ENCODE measurements at places on chromosomes 7 and 10.

- peak; percentile 38 for DNase-seq
Observed at GRCh38 chr10:125928928-125929585, 32.7 kb downstream of the FANK1 start.

- no peak for DNase-seq
Observed at GRCh38 chr10:74643596-74643975, 182.8 kb upstream of the KAT6B start.

DNA sequence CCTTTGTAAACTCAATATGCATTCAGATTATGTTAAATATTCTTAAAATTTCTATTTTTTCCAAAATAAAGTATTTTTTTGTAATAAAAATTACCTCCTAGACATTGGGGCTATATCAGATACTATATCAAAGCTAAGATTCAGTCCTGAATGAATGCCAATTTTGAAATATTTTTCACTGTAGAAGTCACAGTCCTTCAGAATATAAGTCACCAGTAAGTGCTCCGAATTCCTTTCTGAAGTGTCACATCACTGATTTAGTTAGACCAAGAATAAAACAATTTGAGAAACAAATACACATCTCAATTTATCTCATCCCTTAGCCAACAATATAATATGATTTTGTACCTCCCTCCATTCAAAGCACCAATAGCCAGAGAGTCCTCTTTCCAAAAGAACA, 33.9 kb upstream of the GSAP start:
- DNase-seq = no peak

DNA sequence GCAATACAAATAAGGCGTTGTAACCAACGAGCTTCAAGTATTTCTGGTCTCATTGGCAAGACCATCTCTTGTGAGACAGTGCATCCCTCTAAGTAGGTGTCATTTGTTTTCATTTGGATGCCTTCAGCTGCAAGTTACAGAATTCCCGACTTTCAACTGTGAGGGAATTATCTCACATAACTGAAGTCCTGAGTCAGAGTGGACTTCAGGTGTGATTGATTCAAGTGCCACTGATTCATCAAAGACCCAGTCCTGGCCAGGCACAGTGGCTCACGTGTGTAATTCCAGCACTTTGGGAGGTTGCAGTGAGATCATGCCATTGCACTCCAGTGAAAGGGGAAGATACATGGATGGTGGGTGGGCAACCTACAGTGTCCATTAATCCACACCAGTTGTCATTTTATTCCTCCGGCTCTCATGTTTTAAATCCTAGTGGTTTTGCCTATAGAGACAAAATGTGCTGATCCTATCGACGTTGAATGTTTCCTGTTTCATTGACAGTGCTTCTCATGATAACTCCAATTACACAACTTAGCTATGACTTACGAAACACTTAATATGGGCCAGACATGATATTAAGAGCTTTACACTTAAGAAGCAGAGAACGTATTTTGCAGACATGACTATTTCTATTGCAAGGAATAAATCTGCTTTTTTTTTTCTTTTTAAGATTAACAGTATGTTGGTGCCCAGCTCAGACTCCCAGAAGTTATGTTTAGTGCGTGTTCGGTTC, 268.0 kb downstream of the FRMD4A start:
- no peak for DNase-seq

DNA sequence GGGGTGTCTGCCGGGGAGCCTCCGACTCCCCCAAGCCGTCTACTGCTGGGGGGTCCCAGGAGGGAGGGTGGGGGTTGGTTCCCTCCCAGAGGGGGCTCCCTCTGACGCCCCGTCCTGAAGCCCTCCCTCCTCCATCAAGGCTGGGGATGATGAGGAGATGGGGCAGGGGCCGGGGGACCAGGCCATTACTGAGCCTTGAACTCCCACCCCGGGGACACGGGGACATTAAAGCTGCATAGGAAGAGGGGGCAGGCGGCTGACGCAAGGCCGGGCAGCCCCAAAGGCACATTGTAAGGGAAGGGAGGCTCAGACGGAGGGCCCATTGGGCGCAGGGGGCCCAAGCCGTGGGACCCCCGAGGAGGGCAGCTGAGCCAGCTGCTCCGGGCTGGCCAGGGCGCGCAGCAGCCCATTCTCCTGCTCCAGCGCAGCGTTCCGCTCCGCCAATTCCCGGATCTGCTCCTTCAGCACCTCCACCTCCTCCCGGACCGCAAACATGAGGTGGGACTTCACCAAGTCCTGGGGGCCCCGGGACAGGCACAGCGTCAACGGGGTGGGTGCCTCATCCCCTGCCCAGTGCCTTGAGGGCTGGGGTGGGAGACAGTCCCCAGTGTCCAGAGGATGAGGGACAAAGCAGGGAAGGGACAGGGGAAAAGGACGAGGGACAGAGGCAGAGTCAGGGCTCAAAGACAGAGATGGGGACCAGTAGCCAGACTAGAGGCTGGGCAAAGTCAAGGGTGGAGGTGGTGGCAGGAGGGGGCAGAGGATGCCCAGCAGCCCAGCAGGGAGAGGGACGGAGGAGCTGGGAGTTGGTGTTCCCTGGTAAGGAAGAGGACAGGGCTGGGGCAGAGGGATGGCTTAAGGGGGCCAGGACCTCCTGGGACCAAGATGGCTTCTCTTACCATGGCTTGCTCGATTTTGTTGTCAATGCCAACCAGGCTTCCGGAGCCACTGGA, 2.9 kb upstream of the SPACDR start:
- no peak for DNase-seq

- DNase-seq = no peak
Observed at GRCh38 chr7:43195256-43195655, 82.8 kb downstream of the HECW1 start.

GRCh38 chr10:128382225-128382624, 256.0 kb upstream of the MKI67 start:
- no peak for DNase-seq

DNA sequence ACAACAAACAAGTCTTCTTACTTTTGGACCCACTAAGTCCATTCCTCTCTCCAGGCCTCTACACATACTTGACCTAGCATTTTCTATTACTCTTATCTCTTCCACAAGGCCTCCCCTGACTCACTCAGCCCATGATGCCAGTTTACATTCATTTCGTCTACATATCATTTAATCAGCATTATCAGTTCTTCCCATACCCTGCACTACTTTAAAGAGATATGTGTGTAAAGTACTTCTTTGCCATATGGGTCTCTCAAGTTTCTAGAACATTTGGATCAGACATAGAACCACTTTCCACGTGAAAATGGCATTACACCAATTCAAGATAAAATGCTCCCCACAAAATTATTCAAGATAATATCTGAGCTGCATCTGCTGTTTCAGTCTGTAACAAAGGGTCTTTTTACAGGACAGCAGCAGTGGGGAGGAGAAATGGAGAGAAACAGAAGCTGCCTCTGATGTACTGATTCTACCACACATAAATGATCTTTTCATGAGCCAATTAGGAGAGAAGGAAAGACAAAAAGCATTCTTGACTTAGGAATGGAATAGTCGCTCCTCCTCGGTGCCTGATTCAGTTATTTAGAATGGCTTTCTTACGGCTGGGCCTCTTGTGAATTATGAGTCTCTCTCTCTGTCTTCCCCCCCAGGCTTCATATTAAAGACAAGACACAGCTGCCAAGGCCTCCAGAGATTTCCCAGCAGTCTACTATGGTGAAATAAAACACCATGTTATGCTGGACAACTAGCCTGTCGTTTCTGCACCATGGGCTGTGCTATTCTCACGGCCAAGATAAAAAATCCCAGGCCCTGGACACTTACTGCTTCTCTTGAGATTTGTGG, 46.9 kb upstream of the SEPTIN7 start:
- DNase-seq = no peak

GRCh38 chr10:116268976-116269375, 4.0 kb downstream of the GFRA1 start:
- no peak for DNase-seq

DNA sequence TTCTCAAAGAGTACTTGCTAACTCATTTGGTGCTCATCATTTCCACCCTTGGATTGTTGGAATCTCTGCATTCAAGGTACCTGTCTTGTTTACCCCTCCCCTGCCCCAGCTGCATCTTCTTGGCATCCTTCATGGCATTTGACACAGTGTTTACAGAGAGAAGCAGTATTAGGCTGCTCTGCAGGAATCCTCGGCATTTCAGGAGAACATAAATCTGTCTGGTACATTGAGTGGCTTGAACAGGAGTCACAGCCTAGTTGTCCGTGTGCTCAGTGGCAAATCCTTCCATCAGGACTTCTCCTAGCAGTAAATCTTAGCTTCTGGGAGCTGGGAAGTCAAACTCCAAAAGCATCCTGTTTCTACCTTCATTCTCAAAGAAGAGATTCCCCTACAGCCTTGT, 136.8 kb upstream of the YAE1 start:
- no peak for DNase-seq

DNA sequence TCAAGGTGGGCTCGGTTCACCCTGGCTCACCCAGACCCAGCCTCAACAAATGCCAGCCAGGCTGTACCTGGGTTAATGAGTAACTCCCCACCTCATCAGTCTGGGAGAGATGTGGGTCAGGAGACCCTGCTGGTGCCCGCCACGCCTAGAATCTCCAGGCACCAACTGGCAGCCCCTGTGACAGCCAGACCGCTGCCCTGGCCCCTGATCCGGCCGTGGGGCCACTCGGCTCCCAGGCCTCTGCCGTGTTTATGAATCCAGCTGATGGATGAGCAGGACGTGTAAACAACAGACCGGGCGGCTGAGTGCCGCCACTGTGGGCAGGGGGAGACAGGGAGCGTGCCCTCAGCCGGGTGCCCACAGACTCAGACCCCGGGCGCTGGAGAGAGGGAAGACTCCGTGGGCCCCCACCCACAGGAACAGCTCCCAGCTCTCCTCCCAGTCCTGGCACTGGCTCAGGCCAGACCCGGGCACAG, 34.0 kb upstream of the PDGFA start:
- no peak for DNase-seq

DNA sequence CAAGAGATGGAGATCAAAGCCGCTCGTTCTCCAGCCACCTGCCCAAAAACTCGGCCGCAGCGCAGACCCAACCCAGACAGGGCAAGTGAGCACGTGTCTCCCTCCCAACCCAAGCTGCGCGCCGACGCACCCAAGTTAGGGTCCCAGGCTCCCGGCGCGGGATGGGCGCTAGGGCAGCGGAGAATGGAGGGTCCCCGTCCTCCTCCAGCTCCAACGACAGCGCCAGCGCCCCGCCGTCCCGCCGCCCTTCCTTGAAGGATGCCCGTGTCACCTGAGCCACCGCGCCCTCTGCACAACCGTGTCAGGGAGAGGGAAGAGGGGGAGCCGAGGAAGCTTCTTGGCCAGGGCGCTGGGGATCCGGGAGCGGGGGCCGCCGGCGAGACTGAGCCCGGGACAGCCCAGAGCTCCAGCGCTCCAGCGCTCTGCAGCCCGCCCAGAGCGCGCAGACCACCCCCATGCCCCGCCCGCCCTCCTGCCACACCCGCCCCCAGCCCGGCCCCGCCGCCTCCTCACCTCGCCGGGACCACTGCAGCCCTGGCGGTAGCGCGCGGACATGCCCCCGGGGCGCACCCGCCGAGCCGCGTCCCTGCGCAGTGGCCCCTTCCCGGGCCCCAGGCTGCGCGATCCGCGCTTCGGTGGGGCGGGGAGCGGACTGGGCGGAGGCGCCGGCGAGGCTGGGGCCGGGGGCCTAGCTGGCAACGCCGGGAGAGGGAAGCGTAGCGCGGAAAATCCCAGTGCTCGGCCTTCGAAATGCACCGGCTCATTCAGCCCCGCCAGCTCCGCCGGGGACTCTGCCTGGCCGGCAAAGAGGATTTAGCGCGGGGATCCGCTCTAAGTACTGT, at the start of gene SLC16A12:
Gene SLC16A12 (minus strand): TSS at position 424 of the 842 bp plus-strand sequence. CDS start 73,016 bp downstream, outside the sequence.
- no peak for DNase-seq
